ENCODE measurements at places on chromosomes 5 and 9.

- DNase-seq, result peak; percentile 26
These were observed 132.1 kb downstream of the AP3B1 start for GRCh38 chr5:78162253-78162862.

DNA sequence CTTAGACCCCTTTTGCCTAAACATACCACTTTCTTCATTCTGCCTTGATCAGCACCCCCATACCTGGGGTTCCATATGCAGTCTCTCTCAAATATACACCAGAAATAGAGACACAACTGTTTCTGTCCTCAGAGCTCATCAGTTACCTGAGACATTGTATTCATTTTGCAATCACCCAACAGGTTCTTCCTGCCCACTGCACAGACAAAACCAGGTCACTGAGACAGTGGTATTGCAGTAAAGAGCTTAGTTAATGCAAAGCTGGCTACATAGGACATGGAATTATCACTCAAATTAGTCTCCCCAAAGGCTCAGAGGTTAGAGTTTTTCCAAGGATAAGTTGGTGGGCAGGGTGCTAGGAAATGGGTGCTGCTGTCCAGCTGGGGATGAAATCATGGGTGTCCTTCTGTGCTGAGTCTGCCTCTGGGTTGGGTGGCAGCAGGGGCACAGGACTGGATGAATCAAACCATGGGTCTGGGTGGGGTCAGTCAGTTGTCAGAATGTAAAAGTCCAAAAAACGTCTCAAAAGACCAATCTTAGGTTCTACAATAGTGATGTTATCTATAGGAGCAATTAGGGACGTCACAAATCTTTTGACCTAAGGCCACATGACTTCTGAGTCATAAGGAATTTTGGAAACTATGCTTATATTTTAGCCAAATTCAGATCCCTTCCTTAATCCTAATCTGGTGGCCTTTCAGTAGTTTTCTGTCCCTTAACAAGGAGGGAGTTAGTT lies 41.0 kb downstream of the KCNV2 start:
- DNase-seq, result peak; percentile 26

DNA sequence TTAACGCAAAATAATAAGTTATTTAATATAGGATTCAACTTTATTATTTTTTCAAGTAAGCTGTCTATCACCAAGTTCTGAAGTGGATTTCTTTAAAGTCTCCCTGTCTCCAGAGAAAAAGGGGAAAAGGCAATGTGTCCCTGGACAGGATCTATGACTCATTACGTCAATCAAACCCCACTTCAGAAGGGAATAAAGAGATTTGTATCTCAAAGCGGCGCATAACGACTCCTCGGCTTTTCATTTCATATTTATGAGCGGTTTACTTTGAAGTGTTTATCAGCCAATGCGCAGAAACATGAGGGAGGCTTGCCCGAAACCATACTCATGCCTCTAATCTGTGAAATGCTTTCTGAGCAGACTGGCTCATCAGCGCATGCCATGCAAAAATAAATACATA lies 938.6 kb upstream of the WWC1 start:
- DNase-seq, result no peak

GRCh38 chr5:400282-401145 lies 42.5 kb upstream of the EXOC3 start:
- DNase-seq, result no peak

- no peak for DNase-seq
These were observed 646.6 kb downstream of the ACTL7B start for GRCh38 chr9:108209132-108209685.

DNA sequence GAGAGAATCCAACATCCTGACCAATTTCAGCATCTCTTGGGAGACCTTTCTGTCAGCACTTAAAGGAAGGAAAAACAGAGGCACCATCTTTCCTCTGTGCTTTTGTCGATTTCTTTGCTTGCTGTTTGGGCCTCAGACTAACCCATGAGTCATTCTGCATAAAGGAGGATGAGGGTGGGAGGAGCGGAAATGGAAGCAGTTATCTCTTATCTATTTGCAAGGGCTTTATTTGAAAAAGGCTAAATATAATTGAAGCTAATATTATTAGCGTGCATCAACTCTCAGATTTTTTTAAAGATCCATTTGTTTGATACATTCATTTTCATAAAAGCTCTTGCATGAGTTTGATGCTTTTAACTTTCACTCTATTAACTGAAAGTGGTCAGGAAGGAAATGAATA lies 72.9 kb downstream of the ZNF622 start:
- DNase-seq, result no peak

GRCh38 chr5:139177809-139178588 lies 20.2 kb downstream of the SIL1 start:
- DNase-seq, result no peak

GRCh38 chr5:143562935-143563334 lies 159.4 kb upstream of the NR3C1 start:
- no peak for DNase-seq

- no peak for DNase-seq
These were observed 42.3 kb downstream of the COL23A1 start for GRCh38 chr5:178547753-178548415.

- no peak for DNase-seq
These were observed 64.4 kb downstream of the DAPK1 start for GRCh38 chr9:87562062-87562461.

DNA sequence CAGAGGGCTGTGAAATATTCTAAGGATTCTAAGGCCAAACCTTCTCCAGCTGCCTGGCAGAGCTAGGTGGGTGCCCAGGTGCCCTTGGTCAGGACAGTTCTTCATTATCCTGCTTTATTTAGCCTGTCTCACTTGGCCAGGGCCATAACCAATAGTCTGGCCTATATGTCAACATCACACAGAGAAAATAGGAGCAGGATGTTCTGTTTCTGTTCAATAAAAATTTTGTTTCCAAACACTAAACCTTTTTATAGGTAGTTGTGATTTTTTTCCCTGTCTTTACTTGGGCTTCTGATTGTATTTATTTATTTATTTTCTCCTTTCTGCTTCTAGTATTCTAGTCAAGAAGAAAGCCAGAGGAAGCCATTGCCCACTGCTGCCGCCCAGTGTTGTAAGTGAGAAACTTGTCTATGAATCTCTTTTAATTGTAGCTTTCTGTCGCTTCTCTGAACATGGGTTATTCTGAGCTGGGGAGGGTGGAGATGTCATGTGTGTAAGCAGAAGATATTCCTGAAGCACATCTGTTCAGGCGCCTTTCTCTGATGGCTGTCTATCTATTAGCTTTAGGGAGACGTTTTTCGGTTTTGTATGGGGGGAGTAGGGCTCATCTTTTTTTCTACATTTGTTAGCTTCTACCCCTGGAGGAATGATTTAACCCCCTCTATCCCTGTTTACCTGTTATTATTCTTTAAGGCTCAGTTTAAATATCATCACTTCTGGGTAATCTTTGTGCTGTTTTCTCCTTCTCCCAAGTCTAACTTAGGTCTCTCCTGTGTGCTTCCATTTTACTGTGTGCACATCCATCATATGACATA lies 97.1 kb downstream of the UNC13B start:
- peak; percentile 78 for DNase-seq

GRCh38 chr9:20472342-20473045 lies 149.8 kb downstream of the MLLT3 start:
- no peak for DNase-seq

DNA sequence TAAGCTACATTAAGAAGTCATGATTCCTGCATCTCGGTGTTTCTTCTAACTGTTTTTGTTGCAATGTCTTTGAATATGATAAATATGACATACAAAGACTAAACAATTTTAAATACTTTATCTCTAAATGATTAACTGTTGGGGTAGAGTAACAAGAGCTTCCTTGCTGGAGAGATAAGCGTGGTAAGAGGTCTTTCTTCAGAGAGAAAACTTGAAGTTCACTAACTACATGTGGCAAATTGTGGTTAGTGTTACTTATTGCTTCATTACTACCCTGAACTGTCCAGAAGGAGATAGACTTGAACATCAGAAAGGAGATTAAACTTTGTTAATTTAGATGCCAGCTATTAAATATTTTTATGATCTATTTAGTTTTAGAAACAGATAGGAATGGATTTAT lies 7.0 kb upstream of the ARSB start:
- DNase-seq, result no peak

DNA sequence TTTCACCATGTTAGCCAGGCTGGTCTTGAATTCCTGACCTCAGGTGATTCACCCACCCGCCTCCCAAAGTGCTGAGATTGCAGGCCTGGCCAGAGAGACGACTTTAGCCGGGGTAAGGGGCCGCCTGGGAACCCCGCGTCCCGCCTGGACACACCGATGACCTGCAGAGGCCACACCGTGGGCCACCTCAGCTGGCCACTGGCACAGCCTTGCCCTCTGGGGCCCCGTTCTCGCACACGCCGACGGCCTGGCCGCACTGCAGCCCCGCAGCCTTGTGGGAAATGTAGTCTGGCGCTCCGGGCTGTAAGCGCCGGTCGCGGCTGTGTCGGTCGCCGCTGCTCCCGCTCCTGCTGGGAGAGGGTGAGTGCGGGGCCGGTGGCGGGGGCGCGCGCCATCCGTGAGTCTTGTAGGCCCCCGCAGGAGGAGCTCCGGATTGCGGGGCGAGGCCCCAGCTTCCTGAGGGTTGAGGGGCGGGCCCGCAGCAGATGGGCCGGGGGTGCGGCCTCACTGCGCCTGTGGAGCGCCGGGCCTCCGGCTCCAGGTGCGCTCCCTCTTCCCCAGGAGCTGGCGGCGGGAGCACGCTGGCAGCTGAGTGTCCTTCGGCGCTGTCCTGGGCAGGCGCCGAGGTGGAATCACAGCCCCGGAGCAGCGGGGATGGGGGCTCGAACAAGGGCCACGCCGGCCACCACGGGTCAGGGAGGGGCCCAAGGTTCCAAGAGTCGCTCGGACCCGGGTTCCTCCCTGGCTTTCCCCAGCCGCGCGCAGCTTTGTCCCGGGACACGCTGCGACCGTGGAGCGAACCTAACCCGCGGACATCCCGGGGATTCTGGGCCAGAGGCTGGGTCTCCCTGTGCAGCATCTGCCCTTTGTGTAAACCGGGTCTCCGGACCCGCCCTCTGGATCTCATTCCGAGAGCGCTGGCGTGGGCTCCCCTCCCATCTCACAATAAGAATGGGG lies at the start of gene ZFP2:
Gene ZFP2, plus strand, starts transcription at position 299 of the 957 bp plus-strand sequence. CDS start 35,401 bp downstream, outside the sequence.
- DNase-seq, result peak; percentile 60

DNA sequence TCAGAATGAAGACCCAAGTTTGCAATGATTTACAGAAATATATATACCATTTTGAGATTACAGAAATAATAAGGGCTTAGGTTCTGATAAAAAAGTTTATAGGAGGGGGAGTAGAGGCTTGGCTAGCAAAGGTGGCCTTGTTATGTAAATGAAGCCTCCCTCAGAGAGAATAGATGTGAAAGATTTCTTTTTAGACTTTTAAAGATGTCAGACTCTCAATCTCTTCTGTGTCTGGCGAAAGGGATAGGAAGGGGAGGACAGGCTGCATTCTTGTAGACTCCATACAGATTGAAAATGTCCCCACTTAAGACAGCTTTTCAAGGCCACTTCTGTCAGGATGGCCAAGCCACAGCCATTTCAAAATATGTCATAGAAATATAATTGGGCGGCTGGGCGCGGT lies 63.1 kb upstream of the CLINT1 start:
- DNase-seq, result no peak

DNA sequence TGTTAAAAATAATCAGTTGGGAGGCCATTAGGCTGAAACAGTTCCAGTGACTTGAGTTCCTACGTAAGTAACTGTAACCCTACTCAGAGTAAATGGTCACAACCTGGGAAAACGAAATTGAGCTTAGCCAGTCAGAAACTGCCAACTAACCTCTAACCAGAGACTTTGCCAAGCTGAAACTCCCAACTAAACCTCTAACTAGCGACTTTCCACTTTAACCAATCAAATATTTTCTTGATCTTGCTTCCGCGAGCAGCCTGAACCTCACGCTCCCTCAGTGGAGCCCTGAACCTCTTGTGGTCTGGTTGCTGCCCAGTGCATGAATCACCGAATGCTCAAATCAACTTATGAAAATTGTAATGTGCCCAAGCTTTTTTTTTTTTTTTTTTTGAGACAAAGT lies 156.2 kb downstream of the MED10 start:
- no peak for DNase-seq

- no peak for DNase-seq
These were observed 151.1 kb upstream of the HAPLN1 start for GRCh38 chr5:83871533-83872395.

GRCh38 chr5:92912283-92912682 lies 668.7 kb downstream of the NR2F1-AS1 start:
- DNase-seq, result no peak

DNA sequence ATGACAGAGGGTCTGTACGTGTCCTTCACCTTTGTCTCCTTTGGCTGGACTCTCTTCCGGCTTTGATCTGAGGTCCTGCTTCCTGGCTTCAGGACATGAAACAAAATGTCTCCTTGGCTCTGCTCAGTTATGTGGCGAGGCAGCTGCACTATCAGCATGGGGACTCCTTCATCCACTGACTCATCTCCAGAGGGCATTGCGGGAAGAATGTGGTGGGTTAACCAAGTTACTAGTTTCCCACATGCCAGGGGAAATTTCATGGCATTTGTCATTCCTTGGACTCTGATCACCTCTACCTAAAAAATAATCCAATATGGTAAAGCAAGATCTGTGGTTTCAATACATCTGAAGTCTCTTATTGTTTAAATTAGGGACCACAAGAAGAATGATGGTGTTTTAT lies 259.7 kb downstream of the MED10 start:
- no peak for DNase-seq
